ENCODE measurements at places on chromosomes 2 and 18. TPM values are rescaled to one million over a fixed set of nuclear protein-coding genes. Genes with fewer than 3 reads are reported as not detected.
A peak's percentile ranks its signal among the peaks of the same experiment; 100 is the strongest.

RAMP1 gene
- total RNA-seq, result 8.9 TPM

SPC25 gene
- total RNA-seq, result 0.99 TPM

UGT1A3 gene
- total RNA-seq, result not detected

RSAD2 gene
- 4.4 TPM for total RNA-seq

TUBA3E gene
- 129 TPM for total RNA-seq

SPATS2L gene
- total RNA-seq, result 52.9 TPM

EIF2AK3 gene
- 14.7 TPM for total RNA-seq

GRP gene
- total RNA-seq, result 2.9 TPM

- H3K27me3 ChIP-seq, result no peaks in the 10 kb centered on the region
- H3K36me3 ChIP-seq, result no peaks in the 10 kb centered on the region
- DNase-seq, result no peak
- no peak overlapping the region for H3K27ac ChIP-seq
- no peaks in the 10 kb centered on the region for H3K4me1 ChIP-seq
Observed at GRCh38 chr2:98895221-98895620, 40.8 kb downstream of the CRACDL start.

- DNase-seq, result no peak
- H3K27ac ChIP-seq, result no peak overlapping the region
- no peaks in the 10 kb centered on the region for H3K36me3 ChIP-seq
- no peaks in the 10 kb centered on the region for H3K27me3 ChIP-seq
- no peaks in the 10 kb centered on the region for H3K4me1 ChIP-seq
Observed at GRCh38 chr2:182428476-182428875, 1.6 kb upstream of the PDE1A start.

DNA sequence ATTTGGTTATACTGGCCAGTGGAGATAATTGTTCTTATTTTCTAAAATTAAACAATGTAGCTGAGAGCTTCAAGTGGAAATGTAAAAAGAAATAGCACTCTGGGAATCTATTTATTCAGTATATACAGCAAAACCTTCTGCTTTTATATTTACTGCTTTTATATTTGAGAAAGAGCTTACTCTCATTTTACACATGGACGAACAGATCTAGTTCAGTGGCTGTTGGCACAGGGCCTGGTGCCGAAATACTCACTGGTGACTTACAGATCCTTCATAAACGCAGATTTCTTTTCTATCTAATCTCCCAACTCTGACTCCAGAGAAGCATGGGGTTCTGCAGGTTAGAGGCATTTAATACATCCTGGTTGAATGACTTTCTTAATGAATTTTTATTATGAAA lies 266.2 kb downstream of the ASXL3 start:
- DNase-seq, result no peak
- H3K27me3 ChIP-seq, result no peaks in the 10 kb centered on the region
- H3K27ac ChIP-seq, result no peak overlapping the region
- H3K36me3 ChIP-seq, result no peaks in the 10 kb centered on the region
- H3K4me3 ChIP-seq, result no peak overlapping the region

DNA sequence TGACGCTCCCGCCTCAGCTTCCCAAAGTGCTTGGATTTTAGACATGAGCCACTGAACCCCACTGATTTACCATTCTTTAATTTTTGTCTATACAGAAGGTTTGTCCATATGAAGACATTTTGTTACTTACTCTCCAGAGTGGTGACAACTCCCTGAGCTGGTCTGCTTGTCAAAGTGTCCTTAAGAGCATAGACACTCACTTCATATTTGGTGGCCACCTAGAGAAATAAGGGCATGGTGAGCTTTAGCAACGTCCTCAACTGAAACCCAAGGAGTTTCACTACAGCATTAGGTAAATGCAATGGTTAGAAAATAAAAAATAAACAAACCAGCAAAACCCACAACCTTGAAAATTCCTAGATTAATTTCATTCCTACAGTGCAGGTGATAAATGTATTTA lies 57.8 kb downstream of the FN1 start:
- no peaks in the 10 kb centered on the region for H3K36me3 ChIP-seq
- DNase-seq, result no peak
- no peaks in the 10 kb centered on the region for H3K4me1 ChIP-seq
- no peak overlapping the region for H3K4me3 ChIP-seq

DNA sequence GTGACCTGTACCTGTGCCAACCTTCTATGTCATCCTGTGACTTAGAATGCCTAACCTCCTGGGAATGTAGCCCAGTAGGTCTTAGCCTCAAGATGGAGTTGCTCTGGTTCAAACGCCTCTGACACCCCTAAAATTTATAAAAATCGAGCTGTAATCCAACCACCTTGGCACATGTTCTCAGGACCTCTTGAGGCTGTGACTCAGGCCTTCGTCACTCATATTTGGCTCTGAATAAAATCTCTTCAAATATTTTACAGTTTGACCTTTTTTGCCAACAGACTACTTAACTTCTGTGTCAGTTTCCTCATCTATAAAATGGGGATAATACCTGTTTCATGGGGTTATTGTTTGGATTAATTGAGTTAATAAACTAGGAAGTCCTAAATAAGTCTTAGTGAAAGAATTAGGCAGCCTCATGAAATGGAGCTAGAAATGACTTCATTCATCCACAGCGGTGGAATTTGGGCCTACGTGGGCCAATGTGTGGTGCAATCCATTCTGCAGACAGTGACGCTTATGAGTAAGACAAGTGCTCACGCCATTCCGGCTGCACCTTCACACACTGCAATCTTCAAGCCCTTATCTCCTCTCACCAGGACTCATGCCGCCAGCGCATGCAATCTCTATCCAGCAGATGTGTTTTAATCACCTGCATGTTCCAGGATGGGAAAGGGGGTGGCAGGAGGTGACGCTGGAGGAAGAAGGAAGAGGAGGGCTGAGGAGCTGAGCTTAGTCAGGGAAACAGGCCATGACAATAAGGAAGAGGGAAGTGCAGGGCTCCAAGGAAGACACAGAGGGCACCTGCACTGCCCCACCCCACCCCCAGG lies 2.0 kb upstream of the UBE2F start:
- no peaks in the 10 kb centered on the region for H3K36me3 ChIP-seq
- H3K27ac ChIP-seq, result no peak overlapping the region
- H3K4me3 ChIP-seq, result no peak overlapping the region

DNA sequence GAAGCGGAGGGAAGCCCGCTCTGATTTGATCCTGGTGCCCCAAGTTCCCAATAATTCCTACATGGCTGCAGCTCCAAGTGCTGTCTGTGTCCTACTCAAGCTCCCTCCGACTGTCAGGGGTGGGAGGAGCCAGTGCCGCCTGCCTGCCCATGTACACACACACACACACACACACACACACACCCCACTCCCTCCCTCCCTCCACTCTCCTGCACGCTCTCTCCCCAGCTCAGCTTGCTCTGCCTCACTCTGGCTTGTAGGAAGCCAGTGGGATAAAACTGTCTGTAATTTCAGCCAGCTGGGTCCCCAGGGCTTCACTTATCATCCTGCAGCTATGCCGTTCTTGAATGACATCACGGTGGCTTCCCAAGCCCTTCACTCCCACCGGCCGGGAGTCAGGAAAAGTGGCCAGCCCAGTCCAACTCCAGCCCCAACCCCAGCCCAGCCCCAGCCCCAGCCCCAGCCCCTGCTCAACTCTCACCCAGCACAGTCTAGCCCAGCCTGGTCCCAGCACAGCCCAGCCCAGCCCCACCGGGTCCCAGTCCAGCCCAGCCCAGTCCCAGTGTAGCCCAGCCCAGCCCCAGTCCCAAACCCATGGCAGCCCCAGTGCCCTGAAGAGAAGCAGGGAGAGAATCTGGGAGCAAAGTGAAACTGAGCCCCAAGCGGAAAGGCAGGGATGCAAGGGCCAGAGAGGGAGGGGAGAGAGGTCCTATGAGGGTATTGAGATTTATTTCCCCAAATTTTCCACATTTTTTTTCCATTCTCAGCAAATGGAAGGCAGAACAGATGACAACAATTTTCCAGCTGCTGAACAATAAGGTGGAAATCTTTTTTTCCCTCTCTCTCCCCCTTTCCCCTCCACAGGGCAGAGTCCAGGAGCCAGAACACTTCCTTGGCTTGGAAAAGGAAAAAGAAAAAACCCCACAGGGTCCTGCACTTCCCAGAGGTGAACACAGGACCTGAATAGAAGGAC lies 144.0 kb downstream of the TNS1 start:
- H3K27ac ChIP-seq, result peak overlapping the region; percentile 59
- no peaks in the 10 kb centered on the region for H3K27me3 ChIP-seq
- H3K4me3 ChIP-seq, result no peak overlapping the region
- peaks cover 30% of the 10 kb centered on the region for H3K4me1 ChIP-seq

DNA sequence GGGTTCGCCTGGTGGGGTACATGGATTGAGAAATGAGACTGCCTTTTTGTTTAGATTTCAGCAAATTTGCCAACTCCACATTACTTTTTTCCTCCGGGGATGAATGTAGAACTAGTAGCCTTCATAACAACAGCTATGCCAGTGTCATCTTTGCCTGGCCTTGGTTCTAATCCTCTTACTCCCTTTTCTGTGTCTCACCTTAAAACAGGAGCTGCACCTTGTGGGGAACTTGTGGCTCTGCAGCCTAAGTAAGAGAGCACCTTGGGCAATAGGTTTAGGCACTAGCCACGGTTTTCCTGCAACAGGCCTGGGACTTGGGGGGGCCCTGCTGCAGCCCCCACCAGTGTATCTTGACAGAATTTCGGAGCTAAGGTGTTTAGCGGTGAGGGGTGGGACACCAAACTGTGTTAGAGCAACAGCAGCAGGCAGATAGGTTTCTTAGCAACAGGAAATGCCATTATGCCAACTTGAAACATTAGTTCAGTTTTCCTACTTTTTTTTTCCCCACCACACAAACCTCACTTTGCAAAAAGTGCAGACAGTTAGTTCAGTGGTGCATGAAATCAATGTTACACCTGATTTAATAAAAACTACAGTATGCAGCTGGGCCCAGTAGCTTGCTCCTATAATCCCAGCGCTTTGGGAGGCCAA lies 173.7 kb downstream of the PRKCE start:
- no peak overlapping the region for H3K27ac ChIP-seq
- no peaks in the 10 kb centered on the region for H3K27me3 ChIP-seq
- no peak for DNase-seq

DNA sequence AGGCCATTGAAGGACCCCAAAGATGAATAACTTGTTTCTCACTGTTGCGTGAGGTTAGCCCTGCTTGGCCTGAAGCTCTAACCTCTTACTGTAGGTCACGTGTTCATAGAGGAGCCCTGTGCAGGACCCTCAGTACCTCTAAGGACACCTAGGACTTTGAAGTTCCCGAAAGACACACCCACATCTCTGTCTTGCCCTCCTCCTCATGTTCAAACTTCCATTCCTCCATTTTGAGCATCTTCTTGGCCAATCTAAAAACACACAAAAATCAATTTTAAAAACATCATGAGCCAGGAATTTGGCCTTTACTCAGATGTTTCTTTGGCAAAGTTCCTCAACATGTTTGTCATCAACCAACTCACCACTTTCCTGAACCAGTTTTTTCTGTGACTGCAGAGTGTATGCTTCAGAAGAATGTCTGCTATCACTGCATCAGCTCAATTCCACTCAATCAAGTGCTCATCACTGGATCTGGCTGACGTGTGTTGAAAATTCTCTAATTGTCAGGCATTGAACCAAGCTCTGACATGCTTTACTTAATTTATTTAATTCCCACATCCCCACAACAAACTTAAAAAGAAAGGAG lies 101.6 kb downstream of the AP1S3 start:
- no peak overlapping the region for H3K27ac ChIP-seq
- DNase-seq, result no peak
- no peaks in the 10 kb centered on the region for H3K27me3 ChIP-seq
- H3K4me1 ChIP-seq, result no peaks in the 10 kb centered on the region

- no peak overlapping the region for H3K4me3 ChIP-seq
- H3K27me3 ChIP-seq, result no peaks in the 10 kb centered on the region
- DNase-seq, result no peak
- no peaks in the 10 kb centered on the region for H3K4me1 ChIP-seq
- H3K27ac ChIP-seq, result no peak overlapping the region
Observed at GRCh38 chr2:70934981-70935380, 719 bp upstream of the ATP6V1B1 start.

GRCh38 chr2:109133746-109134145 lies 4.7 kb downstream of the SH3RF3 start:
- H3K27ac ChIP-seq, result no peak overlapping the region
- H3K4me3 ChIP-seq, result no peak overlapping the region
- peaks cover 3% of the 10 kb centered on the region for H3K4me1 ChIP-seq
- H3K36me3 ChIP-seq, result no peaks in the 10 kb centered on the region
- DNase-seq, result no peak

DNA sequence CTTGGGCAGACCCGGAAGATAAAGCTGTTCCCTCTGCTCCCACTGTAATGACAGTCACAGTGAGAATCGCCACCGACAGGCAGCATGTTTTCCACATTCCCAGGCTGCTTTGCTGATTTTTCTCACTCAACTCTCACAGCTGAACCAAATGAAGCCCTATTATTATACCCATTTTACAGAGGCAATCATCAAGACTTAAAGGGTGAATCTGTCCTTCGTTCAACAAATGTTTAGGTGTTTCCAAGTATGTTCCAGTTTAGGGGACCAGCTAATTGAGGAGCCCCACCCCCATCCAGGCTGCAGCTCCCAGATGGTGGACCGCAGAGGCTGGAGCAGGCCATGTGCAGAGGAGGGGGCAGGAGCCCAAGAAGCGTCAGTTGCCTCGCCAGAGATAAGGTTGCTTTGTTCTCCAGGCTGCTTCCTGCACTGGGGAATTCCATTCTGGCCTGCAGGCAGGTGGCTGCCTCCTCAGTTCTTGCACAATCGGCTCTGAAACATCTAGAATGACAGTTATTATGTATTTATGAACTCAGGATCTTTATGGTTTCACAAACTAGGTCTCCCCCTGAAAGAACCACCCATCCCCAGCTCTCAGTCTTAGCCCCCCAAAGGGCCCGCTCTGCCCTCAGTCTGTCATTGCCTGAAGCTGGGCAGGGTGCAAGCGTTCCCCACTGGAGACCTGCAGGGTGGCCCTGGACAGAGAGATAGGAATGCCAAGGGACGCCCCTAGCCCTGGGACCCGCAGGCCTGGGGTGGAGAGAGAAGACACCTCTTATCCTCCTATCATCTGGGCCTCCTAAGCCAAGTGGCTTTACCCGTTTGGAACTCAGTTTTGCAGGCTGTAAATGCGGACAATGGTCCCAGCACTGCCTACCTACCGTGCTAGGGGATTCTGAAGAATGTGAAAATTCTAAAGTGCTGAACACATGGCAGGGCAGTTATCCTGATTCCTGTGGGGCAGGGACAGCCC lies 49.1 kb upstream of the MYCN start:
- no peaks in the 10 kb centered on the region for H3K27me3 ChIP-seq
- no peak overlapping the region for H3K27ac ChIP-seq
- DNase-seq, result peak; percentile 23
- H3K4me1 ChIP-seq, result no peaks in the 10 kb centered on the region

GRCh38 chr18:41499345-41499744 lies 455.7 kb upstream of the PIK3C3 start:
- no peak overlapping the region for H3K27ac ChIP-seq
- H3K4me1 ChIP-seq, result no peaks in the 10 kb centered on the region
- DNase-seq, result no peak
- H3K36me3 ChIP-seq, result no peaks in the 10 kb centered on the region
- H3K27me3 ChIP-seq, result no peaks in the 10 kb centered on the region

- no peak overlapping the region for H3K27ac ChIP-seq
- no peaks in the 10 kb centered on the region for H3K36me3 ChIP-seq
- no peak overlapping the region for H3K4me3 ChIP-seq
- H3K4me1 ChIP-seq, result no peaks in the 10 kb centered on the region
Observed at GRCh38 chr18:36374262-36374661, 76.7 kb downstream of the FHOD3 start.

- no peaks in the 10 kb centered on the region for H3K4me1 ChIP-seq
- DNase-seq, result no peak
- H3K27me3 ChIP-seq, result no peaks in the 10 kb centered on the region
- no peak overlapping the region for H3K27ac ChIP-seq
- no peak overlapping the region for H3K4me3 ChIP-seq
- H3K36me3 ChIP-seq, result no peaks in the 10 kb centered on the region
Observed at GRCh38 chr2:54773838-54774237, 50.4 kb downstream of the EML6 start.

GRCh38 chr2:158815166-158815565 lies 20.0 kb downstream of the DAPL1 start:
- no peak for DNase-seq
- no peaks in the 10 kb centered on the region for H3K4me1 ChIP-seq
- no peak overlapping the region for H3K27ac ChIP-seq
